ENCODE measurements at places on chromosomes 2 and 18. TPM values are rescaled to one million over a fixed set of nuclear protein-coding genes. Genes with fewer than 3 reads are reported as not detected.
A peak's percentile ranks its signal among the peaks of the same experiment; 100 is the strongest.

GRCh38 chr2:160646684-160647444, 153.3 kb upstream of the RBMS1 start:
- DNase-seq, result no peak

GRCh38 chr18:8107426-8107825, 501.8 kb upstream of the RAB12 start:
- DNase-seq, result no peak

TUBA4B gene
- total RNA-seq, result not detected

RAB17 gene
- 1.7 TPM for total RNA-seq

- no peak for DNase-seq
Observed at GRCh38 chr18:3410273-3410672, 39.7 kb upstream of the TGIF1 start.

GRCh38 chr2:170180031-170180566, 2.2 kb downstream of the MYO3B start:
- no peak for DNase-seq

DNA sequence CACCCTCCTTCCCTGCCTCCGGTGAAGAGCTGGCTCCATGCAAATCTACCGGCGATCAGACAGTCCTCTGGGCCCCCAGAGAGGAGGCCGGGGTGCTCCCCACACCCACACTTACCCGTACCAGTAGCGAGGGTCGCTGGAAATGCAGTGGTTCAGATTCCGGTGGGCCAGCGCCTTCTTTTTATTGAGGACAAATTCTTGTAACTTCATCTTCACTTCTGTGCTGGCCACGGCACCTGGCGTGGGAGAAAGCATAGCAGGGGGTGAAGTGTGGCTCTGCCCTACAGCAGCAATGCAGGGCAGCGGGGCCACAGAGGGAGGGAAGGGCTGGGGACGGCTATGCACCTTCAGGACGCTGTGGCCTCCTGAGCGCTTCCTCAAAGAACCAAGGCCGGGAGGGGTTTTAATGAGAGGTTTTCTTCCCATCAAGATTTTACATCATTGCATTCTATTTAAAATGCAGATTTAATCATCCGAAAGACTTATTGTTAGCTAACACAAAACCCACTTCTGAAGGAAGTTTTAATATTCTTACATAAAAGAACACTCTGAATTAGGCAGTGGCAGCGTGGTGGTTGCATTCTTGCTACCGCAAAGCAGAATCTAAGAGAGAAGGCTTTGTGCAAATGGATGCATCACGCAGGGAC, 237.0 kb downstream of the HDAC4 start:
- no peak for DNase-seq

DNA sequence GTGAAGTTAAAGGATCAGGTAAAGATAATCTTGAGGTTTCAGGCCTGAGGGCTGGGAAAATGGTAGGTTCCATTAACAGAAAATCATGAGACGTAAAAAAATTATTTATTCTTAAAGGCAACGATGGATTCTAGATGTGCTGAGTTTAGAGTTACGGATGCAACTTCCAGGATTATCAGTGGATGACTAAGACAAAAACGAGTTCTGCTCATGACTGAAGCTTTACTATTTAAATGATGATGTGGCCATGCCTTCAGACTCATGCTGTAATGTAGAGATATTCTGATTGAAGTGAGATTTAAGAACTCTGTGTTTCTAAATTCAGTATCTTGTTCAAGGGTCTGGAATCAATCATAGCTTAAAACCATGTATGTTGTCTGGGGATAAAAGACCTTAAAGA, 5.0 kb downstream of the TMEM237 start:
- no peak for DNase-seq

DNA sequence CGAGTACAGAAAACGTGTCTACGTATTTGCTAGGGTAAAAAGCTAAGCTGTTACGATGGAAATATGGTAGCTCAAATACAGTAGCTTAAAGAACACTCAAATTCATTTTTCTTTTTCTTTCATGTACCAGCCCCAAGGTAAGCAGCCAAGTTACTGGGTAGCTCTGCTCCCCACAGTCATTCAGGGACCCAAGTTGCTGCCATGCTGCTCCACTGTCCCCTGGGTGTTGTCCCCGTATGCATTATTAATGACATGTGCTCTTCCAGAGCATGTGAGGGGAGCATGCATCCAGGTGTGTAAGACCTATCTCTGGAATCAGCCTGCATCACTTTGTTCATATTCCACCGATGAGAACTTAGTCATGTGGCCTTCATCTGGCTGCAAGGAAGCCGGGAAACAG, 105.1 kb upstream of the SP3 start:
- no peak for DNase-seq

DNA sequence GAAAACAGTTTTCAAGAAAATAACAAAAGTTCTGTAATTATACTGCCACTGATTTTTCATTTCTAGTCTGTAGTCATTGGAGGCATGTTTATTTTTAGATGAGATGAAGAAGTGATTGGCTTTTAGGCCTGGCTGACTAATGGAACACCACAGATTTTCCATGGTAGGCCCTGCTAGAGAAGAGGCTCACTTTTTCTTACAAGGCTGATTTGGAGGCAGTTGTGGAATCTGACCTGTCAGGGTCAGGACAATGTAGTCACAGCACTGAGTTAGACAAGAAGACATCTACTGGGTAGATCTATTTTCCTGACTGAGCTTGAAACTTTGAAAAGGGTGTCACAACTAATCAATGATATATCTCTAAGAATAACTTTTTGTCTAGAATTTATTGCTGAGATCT, 43.9 kb downstream of the KDM3A start:
- peak; percentile 45 for DNase-seq

GLB1L gene
- total RNA-seq, result 13.5 TPM

- DNase-seq, result no peak
Observed at GRCh38 chr2:190701586-190701985, 52.7 kb downstream of the NAB1 start.

DNA sequence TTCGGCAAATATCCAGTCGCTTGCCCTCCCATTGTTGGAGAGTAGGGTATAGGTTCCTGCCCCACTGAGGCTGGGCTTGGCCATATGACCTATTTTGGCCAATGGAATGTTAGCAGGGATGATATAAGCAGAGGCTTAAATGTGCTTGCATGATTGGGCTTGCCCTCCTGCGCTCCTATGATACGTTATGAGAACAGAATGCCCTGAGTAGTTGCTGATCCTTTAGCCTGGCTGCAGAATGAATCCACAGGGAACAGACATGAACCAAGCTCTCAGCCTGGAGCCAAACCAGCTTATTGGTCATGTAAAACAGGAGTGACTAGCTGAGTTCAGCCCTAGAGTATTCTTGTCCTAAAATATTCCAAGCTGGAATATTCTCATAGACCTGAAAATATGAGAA, 34.8 kb upstream of the IMP4 start:
- DNase-seq, result no peak

GRCh38 chr2:108813732-108814131, 27.2 kb downstream of the CCDC138 start:
- peak; percentile 3 for DNase-seq

DNA sequence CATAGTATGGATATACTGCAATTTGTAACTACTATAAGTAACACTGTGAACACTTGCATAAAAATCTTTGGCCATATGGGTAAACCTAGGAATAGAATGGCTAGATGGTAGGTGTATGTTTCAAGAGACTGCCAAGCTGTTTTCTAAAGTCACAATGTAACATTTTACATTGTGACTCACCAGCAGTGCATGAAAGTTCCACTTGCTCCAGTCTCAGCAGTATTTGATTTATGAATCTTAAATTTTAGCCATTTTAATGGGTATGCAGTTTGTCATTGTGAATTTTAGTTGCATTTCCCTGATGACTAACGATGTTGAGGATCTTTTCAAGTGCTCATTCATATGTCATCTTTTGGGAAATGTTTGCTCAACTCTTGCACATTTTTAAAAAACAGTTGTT, 86.1 kb downstream of the FARSB start:
- DNase-seq, result peak; percentile 55

DNA sequence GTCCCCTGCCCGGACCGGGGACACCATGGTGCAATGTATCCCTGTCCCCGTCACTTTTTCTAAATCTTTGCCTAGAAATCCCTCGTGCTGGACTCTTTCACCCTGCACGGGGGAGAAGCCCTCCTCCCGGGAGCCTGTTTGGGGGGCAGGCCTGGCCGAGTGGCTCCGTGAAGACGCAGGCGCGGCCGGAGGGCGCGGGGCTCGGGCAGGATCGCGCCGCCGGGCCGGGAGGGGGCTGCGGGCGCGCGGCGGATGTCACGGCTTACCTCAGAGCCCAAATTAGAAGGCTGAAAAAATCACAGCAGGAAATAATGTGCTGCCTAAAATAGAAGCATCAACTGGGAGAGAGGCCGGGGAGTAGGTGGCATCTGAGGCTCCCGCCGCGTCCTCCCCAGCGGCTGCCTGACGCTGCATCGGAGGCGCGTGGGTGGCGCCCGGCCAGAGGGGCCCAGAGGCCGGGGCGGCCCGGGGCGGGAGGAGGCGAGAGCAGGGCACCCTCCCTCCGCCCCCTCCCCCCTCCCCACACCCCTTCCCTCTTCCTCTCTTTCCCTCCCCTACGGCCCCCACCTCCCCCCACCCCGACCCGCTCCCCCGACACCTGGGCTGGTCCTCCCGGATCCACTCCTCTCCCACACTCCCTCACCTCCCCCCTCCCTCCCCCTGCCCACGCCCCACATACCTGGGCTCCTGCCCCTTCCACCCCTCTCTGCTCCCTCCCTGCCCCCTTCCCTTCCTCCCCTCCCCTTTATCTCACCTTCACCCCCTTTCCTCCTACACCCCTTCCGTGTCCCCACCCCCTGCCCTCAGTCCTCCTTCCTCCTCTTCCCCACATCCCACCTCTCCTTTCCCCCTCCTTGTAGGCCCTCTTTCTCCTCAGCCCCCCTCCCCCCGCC, 51.9 kb downstream of the SLC4A1AP start:
- peak; percentile 85 for DNase-seq

MYO5B gene
- total RNA-seq, result not detected

GRCh38 chr2:19810148-19810547, 91.6 kb downstream of the TTC32 start:
- DNase-seq, result no peak

UGT1A8 gene
- total RNA-seq, result not detected

SPC25 gene
- 3.7 TPM for total RNA-seq

NEB gene
- total RNA-seq, result 1.3 TPM

Data from GM23248 (cell line).